CD4-positive, alpha-beta memory T cell (primary cell): ENCODE measurements at places on chromosomes 7 and 10. TPM values are rescaled to one million over a fixed set of nuclear protein-coding genes. Genes with fewer than 3 reads are reported as not detected.

Gene POLR1F
- 36.1 TPM for polyA plus RNA-seq

DNA sequence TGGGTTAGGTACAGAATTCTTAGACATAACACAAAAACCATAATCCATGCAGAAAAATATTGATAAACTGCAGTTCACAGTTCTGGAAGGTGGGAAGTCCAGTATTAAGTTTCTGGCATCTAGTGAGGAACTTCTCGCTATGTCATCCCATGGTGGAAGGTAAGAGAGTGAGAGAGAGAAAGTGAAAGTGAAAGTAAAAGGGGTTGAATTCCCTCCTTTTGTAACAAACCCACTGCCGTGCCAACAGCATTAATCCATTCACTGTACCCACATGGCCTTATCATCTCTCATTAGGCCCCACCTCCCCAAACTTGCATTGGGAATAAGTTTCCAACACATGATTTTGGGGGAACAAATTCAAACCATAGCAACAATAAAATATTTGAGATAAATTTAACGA lies 17.1 kb downstream of the ZNF485 start:
- peak; percentile 37 for DNase-seq

Gene C7orf57
- polyA plus RNA-seq, result 0.16 TPM

GRCh38 chr7:94556028-94556427 lies 46.4 kb downstream of the CASD1 start:
- DNase-seq, result no peak

GRCh38 chr10:116194061-116194460 lies 78.9 kb downstream of the GFRA1 start:
- DNase-seq, result no peak

Gene A1CF
- not detected for polyA plus RNA-seq

DNA sequence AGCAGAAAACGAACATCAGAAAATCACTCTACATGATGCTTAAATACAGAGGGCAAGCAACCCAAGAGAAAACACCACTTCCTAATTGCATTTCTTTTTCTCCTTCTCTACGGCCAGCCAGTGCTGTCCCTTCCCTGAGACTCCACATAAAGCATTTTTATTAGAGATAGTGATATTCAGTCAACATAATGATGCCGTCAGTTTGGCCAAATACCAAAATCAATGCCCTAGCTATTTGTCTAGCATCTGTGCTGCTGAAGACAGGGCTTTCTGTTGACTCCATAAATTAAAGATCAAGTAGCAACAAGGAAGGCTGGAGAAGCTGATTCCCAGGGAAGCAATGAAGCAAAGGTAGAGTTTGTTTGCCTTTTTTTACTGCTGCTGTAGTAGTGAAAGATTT lies 1024.9 kb downstream of the REEP3 start:
- no peak for DNase-seq

Gene PAPSS2
- polyA plus RNA-seq, result 0.20 TPM

DNA sequence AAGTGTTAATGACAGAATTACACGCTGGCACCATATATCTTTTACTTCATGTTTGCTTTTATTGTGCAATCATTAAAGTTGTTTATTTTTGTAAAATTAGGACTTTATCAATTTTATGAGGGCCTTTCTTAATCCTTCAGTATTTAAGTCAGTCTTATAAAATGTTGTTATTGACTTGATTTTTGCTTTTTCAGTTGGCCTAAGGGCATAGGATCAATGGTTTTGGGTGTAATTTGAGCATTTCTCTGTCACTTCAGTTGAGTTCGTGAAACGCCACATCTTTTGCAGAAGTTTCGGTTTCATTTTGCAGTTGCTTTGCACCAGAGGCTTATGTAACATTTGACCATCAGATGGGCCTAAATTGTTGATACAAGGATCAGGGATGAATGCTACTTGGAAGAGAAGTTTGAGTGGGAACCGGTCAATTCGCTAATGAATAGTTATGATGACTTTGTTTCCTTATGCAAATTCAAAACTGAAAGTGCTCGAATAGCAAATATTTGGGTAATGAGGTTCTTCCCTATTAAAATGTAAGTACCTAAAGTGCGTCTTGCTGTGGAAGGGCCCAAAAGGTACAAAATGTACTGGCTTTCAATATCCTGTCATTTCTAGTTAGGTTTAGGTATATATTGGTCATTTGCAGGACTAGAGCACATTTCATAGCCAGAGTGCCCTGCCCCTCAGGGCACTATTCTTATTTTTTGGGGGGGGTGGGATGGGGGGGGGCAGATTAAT lies 340.9 kb downstream of the LRMDA start:
- DNase-seq, result peak; percentile 8
